ENCODE measurements at places on chromosomes 12 and 14. TPM values are rescaled to one million over a fixed set of nuclear protein-coding genes. Genes with fewer than 3 reads are reported as not detected.

Gene PPFIA2
- total RNA-seq: 2.2 TPM

Gene JPH4
- 0.30 TPM for total RNA-seq

Gene TPPP2
- total RNA-seq: 0.94 TPM

Gene IFNG-AS1
- not detected for total RNA-seq

Gene OVCH1
- total RNA-seq: not detected

Gene EEA1
- total RNA-seq: 23.0 TPM

Gene LUM
- 26.1 TPM for total RNA-seq

Gene CHGA
- 137 TPM for total RNA-seq

Gene DDN
- total RNA-seq: 0.17 TPM

Gene LBHD2
- not detected for total RNA-seq

Gene TC2N
- 93.4 TPM for total RNA-seq

DNA sequence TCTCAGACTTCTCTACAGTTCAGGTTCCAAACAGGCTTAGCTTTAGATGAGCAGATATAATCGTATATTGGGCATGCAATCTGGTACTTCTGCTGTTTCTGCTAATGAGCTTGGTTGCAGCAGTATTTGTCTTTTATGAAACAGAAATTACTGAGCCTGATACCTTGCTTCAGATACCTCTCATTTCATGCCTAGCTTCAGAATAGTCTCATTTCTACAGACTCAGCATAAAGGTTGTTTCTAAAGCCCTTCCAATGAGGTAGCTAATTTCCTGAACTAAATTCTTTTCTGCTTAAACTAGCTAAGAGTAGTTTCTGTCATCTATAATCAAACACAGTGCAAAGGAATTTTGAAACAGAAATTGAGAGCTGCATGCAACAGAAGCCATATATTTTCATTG, 275.0 kb upstream of the KITLG start:
- H3K27ac ChIP-seq: no peak overlapping the region
- H3K36me3 ChIP-seq: no peaks in the 10 kb centered on the region

- H3K36me3 ChIP-seq: no peaks in the 10 kb centered on the region
- no peaks in the 10 kb centered on the region for H3K27me3 ChIP-seq
- no peak overlapping the region for H3K4me3 ChIP-seq
- no peaks in the 10 kb centered on the region for H3K4me1 ChIP-seq
- no peak for DNase-seq
Observed at GRCh38 chr14:45267071-45267470, 14.1 kb upstream of the MIS18BP1 start.

DNA sequence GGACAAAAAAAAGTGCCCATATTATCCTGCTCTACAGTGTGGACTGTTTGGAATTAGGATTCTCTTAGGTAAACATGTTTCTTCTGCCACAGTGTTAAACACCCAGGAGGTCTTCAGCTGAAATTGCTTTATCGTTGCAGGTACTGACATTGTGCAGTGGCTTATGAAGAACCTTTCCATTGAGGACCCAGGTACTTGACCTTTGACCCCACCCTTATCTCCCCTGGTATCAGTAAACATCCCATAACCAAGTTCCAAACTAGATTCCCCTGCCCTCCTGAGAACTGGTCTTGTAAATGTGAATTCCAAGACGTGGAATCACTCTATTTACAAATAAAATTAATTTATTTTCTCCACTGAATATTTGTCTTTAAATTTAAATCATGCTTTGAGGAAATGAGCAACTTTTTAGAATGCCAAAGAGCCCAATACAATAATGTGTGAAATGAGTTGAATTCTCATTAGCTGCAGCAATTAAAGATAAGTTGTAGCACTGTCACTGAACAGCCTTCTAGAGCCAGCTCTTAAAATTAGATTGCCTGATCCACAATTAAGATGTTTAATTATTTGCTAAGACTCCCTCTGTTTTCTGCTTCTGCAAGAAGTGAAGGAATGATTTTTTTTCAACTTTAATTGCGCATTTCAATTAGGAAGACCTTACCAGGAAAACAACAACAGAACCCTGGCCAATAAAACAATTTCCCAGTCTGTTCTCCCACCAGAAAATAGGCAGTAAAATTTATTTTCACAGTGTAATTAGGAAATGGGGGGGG, 439.3 kb downstream of the DPF3 start:
- DNase-seq: no peak
- no peaks in the 10 kb centered on the region for H3K36me3 ChIP-seq
- H3K27ac ChIP-seq: no peak overlapping the region
- H3K4me1 ChIP-seq: no peaks in the 10 kb centered on the region
- H3K4me3 ChIP-seq: no peak overlapping the region

DNA sequence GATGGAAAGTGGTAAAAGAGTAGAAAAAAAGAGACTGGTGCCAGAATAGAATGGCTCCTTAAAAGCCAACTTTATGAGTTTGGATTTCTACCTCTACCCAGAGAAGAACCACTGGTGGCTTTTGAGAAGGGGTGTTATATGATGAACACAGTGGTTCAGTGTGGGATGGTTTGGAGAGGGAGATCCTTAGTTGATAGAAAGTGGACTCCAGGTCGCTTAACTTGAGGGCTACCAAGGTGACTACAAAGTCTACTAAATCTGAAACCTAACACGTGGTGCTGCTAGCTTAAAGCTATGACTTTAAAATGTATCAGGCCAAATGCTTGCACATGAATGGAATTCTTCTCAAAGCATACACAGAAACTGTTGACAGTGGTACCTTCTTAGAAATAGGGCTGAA, 8.4 kb downstream of the SPTB start:
- DNase-seq: no peak
- no peak overlapping the region for H3K4me3 ChIP-seq
- H3K27ac ChIP-seq: no peak overlapping the region

DNA sequence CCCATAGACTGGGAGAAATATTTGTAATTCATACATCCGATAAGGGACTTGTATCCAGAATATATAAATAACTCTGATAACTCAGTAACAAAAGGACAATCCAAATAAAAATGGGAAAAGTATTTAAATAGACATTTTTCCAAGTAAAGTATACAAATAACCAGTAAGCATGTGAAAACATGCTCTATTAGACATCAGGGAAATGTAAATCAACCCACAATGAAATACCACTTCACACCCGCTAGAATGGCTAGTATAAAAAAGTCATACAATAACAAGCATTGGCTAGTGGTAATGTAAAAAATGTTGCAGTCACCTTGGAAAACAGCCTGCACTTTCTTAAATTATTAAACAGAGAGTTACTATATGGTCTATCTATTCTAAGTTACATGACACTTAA, 650.7 kb downstream of the C12orf50 start:
- DNase-seq: no peak
- no peak overlapping the region for H3K4me3 ChIP-seq
- H3K27me3 ChIP-seq: no peaks in the 10 kb centered on the region
- no peak overlapping the region for H3K27ac ChIP-seq
- no peaks in the 10 kb centered on the region for H3K4me1 ChIP-seq
- H3K36me3 ChIP-seq: no peaks in the 10 kb centered on the region

DNA sequence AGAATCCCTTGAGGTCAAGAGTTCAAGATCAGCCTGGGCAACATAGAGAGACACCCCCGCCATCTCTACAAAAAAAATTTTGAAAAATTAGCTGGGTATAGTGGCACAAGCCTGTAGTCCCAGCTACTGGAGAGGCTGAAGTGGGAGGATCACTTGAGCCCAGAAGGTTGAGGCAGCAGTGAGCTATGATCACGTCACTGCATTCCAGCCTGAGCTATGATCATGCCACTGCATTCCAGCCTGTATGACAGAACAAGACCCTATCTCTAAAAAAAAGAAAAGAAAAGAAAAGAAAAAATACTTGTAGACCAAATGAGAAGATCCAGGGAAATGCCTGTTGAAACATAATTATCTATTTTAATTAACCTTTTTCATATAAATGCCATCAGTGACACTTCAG, 93.8 kb upstream of the MDM1 start:
- H3K27me3 ChIP-seq: no peaks in the 10 kb centered on the region
- H3K36me3 ChIP-seq: no peaks in the 10 kb centered on the region
- H3K4me1 ChIP-seq: no peaks in the 10 kb centered on the region

GRCh38 chr12:92938018-92938417, 8.9 kb upstream of the EEA1 start:
- no peak overlapping the region for H3K4me3 ChIP-seq
- no peaks in the 10 kb centered on the region for H3K4me1 ChIP-seq
- no peak for DNase-seq

DNA sequence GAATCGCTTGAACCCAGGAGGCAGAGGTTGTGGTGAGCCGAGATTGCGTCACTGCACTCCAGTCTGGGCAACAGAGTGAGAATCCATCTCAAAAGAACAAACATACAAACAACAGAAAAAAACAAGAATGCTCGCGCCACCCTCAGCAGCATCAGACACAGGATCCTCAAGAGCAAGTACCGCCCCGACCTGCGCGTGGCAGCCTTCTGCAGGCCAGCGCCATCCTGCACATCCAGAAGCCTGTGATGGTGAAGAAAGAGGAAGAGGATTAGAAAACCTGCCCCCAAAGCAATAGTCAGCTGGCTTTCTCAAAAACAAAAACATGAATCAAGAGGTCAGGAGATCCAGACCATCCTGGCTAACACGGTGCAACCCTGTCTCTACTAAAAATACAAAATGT, 30.0 kb upstream of the EID3 start:
- H3K4me3 ChIP-seq: no peak overlapping the region
- no peaks in the 10 kb centered on the region for H3K27me3 ChIP-seq
- no peak for DNase-seq

DNA sequence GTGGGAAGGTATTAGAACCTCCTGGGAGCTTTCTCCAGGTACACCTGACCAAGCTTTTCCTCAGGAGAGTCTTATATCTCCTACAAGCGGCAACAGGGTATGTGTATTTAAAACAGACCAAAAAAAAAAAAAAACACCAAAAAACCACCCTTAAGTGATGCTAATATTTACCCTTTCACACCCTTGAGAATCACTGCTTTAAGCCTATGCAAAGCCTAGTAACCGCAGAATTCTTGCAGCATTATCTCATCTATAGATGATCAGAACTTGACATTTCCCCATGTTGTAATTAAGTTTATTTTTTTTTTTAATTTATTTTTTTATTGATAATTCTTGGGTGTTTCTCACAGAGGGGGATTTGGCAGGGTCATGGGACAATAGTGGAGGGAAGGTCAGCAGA, 19.3 kb downstream of the ZNF641 start:
- H3K4me1 ChIP-seq: no peaks in the 10 kb centered on the region
- H3K4me3 ChIP-seq: no peak overlapping the region
- DNase-seq: no peak
- H3K27ac ChIP-seq: no peak overlapping the region
- no peaks in the 10 kb centered on the region for H3K36me3 ChIP-seq

GRCh38 chr14:34051966-34052657, 101.2 kb upstream of the EGLN3 start:
- H3K4me1 ChIP-seq: no peaks in the 10 kb centered on the region
- H3K27me3 ChIP-seq: no peaks in the 10 kb centered on the region
- H3K4me3 ChIP-seq: no peak overlapping the region
- no peaks in the 10 kb centered on the region for H3K36me3 ChIP-seq

DNA sequence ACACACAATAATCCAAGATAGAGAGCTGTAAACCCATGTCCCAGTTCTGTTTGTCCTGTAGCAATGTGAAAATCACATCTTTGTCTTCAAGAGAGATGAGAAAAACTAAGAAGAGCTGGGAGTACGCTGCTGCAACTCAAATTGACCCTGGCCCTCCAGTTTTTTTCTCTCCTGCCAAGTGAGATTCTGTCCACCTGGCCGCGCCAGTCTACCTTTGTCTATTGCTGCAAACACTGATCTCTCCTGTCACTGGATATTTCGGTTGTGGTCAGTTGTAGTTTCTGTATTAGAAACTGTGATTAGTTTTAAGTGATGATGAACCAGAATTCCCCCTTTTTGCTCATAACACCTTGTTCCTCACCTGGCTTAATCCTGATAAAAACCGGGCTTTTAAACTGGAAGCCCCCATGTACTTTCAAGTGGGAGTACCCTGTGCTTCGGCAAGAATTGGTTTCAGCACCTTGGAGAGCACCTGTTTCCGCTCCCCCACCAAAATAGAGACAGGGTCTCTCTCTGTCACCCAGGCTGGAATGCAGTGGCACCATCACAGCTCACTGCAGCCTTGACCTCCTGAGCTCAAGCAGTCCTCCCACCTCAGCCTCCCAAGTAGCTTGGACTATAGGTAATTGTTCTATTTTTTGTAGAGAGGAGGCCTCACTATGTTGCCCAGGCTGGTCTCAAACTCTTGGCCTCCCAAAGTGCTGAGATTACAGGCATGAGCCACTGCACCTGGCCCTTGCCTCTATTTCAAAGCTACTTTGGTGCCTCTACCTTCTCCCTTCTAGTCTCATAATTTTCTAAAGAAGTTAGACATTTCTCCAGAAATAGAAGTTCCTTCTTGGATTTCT, 156.8 kb downstream of the PHETA1 start:
- no peaks in the 10 kb centered on the region for H3K36me3 ChIP-seq

DNA sequence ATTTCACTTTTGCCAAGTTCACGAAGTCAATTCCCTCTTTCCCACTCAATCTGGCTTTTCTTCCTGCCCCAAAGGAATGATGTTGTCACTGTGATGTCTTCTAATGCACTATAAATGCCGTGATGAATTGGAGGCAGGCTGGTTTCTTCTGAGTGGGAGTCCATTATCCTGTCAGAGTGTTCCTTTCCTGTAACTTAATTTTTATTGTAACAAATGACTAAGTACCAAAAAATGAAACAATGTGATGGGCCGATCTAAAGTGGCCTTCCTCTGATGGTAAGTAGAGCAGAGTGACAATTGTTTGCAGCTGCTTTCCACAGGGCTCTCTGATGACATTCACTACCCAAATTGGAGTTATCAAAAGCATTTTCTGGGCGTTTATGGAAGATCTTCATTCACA, 22.2 kb downstream of the TMEM30B start:
- no peak for DNase-seq
- H3K27me3 ChIP-seq: no peaks in the 10 kb centered on the region
- H3K27ac ChIP-seq: no peak overlapping the region

GRCh38 chr12:119423285-119423684, 88.8 kb downstream of the CCDC60 start:
- no peaks in the 10 kb centered on the region for H3K4me1 ChIP-seq
- H3K27ac ChIP-seq: no peak overlapping the region
- no peak for DNase-seq
- H3K27me3 ChIP-seq: no peaks in the 10 kb centered on the region
- H3K4me3 ChIP-seq: no peak overlapping the region

DNA sequence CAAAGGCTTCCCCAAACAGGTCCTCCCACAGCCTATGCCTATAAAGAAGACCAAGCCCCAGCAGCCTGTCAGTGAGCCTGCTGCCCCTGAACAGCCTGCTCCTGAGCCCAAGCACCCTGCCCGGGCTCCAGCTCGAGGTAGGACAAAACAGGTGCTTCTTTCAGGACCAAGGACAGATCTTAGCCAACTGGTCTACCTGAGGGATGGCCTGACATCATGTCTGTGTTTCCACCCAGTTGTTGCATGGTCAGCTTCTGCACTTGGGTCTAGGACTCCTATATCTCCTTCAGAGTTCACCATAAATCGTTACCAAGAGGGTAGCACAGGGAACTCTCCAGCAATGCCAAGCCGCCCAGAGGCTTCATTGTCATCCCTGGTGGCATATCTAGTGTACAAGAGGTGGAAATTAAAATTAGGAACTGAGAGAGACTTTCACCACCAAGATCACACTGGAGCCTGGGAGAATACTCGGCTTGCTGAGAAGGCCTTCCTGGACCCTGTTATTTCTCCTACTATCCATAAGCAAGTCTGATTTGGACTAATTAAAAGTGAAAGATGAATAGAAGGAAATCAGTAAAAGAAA, 38.2 kb upstream of the OAS1 start:
- H3K27ac ChIP-seq: no peak overlapping the region
- no peak for DNase-seq
- H3K27me3 ChIP-seq: no peaks in the 10 kb centered on the region
- no peak overlapping the region for H3K4me3 ChIP-seq

- H3K4me1 ChIP-seq: no peaks in the 10 kb centered on the region
- no peak for DNase-seq
- H3K27ac ChIP-seq: no peak overlapping the region
- H3K27me3 ChIP-seq: peaks cover 8% of the 10 kb centered on the region
Observed at GRCh38 chr12:113075137-113075683, 18.7 kb downstream of the DTX1 start.

All from colonic mucosa (tissue), 4 donors.